ENCODE measurements at places on chromosomes 1 and 21. TPM values are rescaled to one million over a fixed set of nuclear protein-coding genes. Genes with fewer than 3 reads are reported as not detected.

Gene NCAM2
- total RNA-seq = 15.9 TPM

Gene CASQ1
- total RNA-seq = 0.41 TPM

Gene SPATA21
- total RNA-seq = not detected

Gene HFM1
- total RNA-seq = 0.64 TPM

Gene S100A7
- not detected for total RNA-seq

Gene ZBTB8A
- 9.7 TPM for total RNA-seq

Gene SETD4
- 19.0 TPM for total RNA-seq

Gene KRTAP13-2
- not detected for total RNA-seq

- H3K27ac ChIP-seq = no peak overlapping the region
- H3K4me3 ChIP-seq = no peak overlapping the region
- H3K36me3 ChIP-seq = no peaks in the 10 kb centered on the region
- no peaks in the 10 kb centered on the region for H3K4me1 ChIP-seq
- no peaks in the 10 kb centered on the region for H3K27me3 ChIP-seq
Observed at GRCh38 chr1:110627764-110628163, 21.6 kb upstream of the KCNA2 start.

- DNase-seq = no peak
- no peaks in the 10 kb centered on the region for H3K27me3 ChIP-seq
- H3K4me1 ChIP-seq = no peaks in the 10 kb centered on the region
- no peak overlapping the region for H3K27ac ChIP-seq
Observed at GRCh38 chr1:103917795-103918194, 168.1 kb downstream of the AMY1C start.

DNA sequence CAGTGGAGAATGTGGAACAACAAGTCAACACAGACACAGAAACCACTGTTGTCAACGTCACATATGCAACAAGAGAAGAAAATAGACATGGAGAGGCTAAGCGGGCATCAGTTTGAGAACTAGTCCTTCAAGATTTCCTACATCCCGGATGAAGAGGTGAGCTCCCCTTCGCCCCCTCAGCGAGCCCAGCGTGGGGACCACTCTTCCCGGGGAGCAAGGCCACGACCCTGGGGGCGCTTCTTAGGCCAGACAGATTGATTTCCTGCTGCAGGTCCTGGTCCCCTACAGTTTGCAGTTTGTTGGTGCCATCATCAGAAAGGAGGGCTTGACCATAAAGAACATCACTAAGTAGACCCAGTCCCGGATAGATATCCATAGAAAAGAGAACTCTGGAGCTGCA lies 113.0 kb downstream of the NBPF12 start:
- H3K27me3 ChIP-seq = no peaks in the 10 kb centered on the region
- H3K4me1 ChIP-seq = no peaks in the 10 kb centered on the region
- no peak overlapping the region for H3K27ac ChIP-seq
- H3K36me3 ChIP-seq = no peaks in the 10 kb centered on the region

GRCh38 chr21:17527240-17527639 lies 14.4 kb downstream of the CXADR start:
- no peak overlapping the region for H3K27ac ChIP-seq
- no peak overlapping the region for H3K4me3 ChIP-seq
- no peaks in the 10 kb centered on the region for H3K36me3 ChIP-seq
- H3K27me3 ChIP-seq = no peaks in the 10 kb centered on the region
- no peaks in the 10 kb centered on the region for H3K4me1 ChIP-seq

- no peaks in the 10 kb centered on the region for H3K27me3 ChIP-seq
- DNase-seq = no peak
- no peak overlapping the region for H3K27ac ChIP-seq
- no peak overlapping the region for H3K4me3 ChIP-seq
Observed at GRCh38 chr1:204320382-204320804, 39.3 kb downstream of the PLEKHA6 start.

All from upper lobe of right lung (tissue), 1 donor.